ENCODE measurements at places on chromosomes 6 and 20. TPM values are rescaled to one million over a fixed set of nuclear protein-coding genes. Genes with fewer than 3 reads are reported as not detected.

The RIMS1 gene
- not detected for total RNA-seq

The NAPB gene
- total RNA-seq: 14.2 TPM

The ULBP1 gene
- total RNA-seq: 9.4 TPM

DNA sequence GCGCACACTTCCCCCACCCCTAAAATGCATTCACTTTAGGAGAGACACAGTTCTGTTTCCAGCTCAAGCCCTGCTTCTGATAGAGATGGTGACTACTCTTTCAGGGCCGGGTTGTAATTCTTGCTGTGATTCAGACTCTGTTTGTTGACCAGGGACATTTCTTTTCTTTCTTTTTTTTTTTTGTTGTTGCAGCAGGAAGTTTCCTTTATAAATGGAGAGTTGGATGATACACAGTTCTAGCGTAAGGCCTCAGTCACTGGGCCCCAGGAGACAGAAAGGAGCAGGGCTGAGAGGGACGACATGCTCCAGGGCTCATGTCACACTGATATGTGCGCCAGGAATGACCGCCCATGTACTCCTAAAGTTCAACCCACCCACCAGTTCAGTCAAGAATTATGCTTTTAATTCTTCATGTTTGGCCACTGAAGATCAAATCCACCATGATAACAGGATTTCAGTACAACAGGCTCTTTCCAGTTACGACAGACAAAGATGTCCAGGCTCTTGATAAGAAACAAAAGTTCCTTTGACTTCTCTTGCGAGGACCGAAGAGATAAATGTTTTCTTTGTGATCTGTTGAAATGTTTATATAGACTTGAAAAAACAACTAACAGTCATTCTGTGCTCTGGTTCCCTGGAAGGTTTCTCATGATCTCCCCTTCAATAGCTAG, 142.5 kb downstream of the CD164 start:
- DNase-seq: no peak

GRCh38 chr6:89007209-89008000, 44.0 kb upstream of the RNGTT start:
- DNase-seq: no peak

- DNase-seq: no peak
Measured at GRCh38 chr6:17842014-17842776, 135.5 kb upstream of the NUP153 start.

DNA sequence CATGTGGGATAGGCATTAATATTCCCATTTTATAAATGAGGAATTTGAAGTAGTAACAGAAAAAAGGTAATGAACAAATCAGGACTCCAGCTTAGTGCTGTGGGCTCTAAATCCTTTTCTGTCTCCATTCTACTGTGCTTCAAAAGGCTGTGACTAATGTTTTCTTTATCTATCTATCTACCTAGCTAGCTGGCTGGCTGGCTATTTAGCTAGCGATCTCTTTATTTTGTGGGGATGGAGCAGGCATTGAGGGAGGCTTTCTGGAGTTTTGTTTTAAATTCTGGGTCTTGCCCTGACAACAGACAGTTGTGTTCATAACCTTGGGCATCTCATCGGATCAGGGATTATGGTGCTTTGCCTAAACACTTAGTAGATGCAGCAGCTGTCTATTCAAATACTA, 139.2 kb downstream of the SOX4 start:
- no peak for DNase-seq

Measured in activated T-cell treated with anti-CD3 and anti-CD28 coated beads, Interleukin-2, amount 50 U/mL, for 72 hours (primary cell).